Activated T-helper 1 cell treated with anti-CD3 and anti-CD28 coated beads, Interleukin-2, amount 50 U/mL, for 16 hours (primary cell): ENCODE measurements at places on chromosomes 4 and X.

DNA sequence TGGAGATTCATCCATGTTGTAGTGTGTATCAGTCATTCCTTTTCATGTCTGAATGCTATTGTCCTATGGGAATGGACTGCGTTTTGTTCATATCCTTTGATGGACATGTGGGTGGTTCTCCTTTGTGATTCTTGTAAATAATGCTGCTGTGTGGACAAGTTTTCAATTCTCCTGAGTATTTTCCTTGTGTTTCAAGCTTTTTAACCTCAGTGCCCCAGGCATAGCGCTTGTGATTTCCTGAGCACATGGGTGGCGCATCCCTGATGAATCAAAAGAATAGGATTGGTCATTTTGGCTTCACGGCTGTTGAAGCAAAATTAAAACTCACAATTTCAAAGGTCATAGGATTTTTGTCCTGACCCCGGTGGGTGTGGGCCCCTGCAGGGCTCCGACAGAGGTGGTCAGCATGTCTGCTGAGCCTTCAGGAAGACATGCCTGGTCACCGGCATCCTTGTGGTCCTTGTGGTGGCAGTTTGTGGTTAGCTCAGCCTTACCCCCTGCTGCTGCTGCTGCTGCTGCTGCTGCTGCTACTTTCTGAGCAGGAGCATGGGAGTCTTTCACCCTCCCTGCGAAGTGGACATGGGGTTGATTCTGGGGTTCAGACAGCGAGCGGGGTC, 30.0 kb downstream of the SHROOM2 start:
- DNase-seq = no peak

DNA sequence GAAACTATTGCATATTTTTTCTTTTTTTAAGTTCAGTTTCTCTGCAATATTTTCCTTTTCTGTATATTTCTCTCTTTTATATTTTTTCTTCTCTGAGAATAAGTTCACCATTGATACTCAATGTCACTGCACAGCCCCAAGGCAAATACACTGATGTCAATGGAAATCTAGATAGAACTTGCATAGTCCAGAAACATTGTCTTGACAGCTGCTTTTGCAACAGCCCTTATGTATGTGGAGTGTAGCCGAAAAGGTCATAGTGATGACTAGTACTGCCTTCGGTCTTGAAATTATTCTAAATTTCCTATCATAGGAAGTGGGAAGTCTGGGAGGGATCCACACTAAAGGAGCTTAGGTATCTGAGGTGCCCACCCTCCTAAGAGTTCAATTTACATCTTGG, 150.0 kb downstream of the SPOCK3 start:
- DNase-seq = no peak

DNA sequence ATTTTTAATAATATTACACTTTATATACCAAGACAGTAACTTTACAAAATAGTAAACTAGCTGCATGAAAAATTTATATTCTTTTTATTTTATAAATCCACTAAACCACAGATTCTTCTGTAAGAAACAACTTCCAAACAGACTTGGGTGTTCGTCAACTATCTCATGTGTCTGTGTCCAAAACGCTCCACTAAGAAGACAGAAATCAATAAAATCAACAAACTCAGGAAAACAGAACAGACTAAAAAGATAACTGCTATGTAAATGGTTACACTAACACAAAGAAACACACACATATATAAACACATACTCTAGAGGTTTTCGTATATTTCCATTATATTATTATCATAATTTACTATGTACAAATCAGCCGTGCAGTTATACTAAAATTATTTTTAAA, 158.4 kb downstream of the PPP3CA start:
- DNase-seq = no peak

- DNase-seq = no peak
Measured at GRCh38 chr4:88242144-88242543, 42.2 kb downstream of the PPM1K start.

DNA sequence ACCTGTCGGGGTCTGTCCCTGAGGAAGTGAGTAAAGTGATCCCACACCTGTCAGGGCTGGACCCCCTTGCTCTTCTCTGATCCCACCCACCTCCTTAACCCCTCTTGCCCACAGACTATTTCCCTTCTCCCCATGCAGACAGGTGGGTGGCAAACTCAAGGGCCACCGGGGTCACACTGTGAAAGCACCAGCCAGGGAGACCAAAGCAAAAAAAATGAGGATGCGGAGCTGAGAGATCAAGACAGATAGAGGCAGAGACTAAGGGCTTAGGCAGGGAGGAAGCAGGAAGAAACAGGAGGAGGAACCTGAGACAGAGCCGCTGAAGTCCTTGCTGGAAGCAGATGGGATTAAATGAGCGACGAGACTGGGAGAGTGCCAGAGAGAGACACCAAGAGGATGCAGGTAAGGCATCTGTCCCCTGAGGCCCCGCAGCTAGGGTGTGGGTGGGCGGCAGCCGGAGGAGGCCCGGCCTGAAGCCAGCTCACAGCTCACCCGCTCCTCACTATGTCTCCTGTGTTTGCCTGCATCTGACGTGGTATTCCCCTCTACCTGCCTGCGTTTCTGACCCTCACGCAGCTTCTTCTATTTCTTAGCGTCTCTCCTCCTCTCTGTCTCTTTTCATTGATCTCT, 7.2 kb downstream of the TIMM17B start:
- no peak for DNase-seq

DNA sequence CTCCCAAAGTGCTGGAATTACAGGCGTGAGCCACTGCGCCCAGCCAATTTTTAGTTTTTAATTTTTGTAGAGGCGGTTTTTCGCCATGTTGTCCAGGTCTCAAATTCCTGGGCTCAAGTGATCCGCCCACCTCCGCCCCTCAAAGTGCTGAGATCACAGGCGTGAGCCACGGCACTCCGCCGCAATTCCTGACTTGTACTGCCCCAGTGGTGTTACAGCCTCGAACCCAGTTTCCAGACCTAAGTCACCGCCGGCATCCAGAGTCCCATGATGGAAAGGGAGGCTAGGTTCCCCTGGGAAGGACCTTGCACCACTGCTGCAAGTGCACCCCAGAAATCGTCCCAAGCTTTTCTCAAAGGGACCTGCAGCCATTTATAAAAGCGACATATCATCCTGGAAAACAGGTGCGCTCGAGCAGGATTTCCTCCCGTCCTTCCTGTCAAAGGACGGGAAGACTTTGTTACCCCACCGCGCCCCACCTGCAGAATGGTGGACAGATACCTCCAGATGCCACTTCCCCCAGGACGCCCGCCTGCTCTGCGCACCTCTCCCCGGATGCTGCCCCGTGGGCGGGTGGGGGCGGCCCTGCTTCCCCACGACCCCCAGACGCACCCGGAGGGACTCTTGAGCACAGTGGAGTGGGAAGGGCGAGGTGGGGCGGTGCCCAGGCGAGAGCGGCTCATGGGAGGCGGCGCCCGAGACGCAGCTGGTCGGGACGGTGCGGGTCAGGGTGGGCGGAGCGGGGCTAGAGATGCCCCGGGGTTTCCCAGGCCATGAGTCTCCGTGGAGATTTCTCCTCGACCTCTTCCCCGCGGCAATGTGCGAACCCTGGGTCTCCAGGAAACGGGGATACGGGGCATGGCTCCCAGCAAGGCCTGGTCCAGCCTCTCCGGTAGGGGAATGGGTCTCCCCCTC, 947 bp upstream of the RPL10 start:
- DNase-seq = no peak

- no peak for DNase-seq
Measured at GRCh38 chrX:77967631-77968030, 1.8 kb downstream of the PGAM4 start.

GRCh38 chr4:187016101-187016500, 292.4 kb upstream of the FAT1 start:
- no peak for DNase-seq

- no peak for DNase-seq
Measured at GRCh38 chr4:47275595-47275994, 187.9 kb downstream of the COMMD8 start.

- no peak for DNase-seq
Measured at GRCh38 chrX:30895370-30895769, 6.3 kb upstream of the TAB3 start.
